ENCODE measurements at places on chromosomes 13 and 19. TPM values are rescaled to one million over a fixed set of nuclear protein-coding genes. Genes with fewer than 3 reads are reported as not detected.

COPE gene
- total RNA-seq = 179 TPM

DNA sequence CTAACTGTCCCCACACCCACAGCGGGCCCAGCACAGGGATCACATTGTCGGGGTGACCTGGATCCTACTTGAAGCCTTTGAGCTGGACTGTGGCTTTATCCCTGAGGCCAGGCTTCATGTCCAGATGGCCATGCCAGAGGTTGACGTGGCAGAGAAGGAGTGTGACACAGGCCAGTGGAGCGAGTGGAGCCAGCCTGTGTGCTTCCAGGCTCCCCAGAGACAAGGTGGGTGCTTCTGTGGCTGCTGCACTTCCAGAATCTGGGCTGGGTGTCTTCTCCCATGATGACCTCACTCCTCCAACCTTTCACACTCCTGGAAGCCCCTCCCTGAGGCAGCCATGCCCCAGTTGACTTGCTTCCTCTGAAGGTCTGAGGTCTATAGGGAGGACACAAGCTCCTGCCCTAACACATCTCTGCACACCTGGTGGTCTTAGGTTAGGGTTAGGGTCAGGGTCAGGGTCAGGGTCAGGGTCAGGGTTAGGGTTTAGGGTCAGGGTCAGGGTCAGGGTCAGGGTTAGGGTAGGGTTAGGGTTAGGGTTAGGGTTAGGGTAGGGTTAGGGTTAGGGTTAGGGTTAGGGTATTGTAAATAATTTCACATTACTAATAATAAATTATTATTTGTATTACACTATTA lies 13.1 kb upstream of the MZF1 start:
- DNase-seq = peak; percentile 55

- peak; percentile 67 for DNase-seq
Observed at GRCh38 chr13:102399791-102400674, 1.8 kb downstream of the FGF14 start.

GRCh38 chr19:14496029-14496833 lies at the start of gene GIPC1:
GIPC1 (minus strand) TSS chr19:14496127; CDS start chr19:14482976, 13,151 bp downstream.
- DNase-seq = peak; percentile 100

GRCh38 chr19:40466985-40467734 lies at the start of gene SPTBN4:
SPTBN4 (plus strand) TSS chr19:40467001; CDS start chr19:40472622, 5,621 bp downstream.
- peak; percentile 91 for DNase-seq

GRCh38 chr19:46159418-46160232 lies 11.6 kb downstream of the IGFL2 start:
- DNase-seq = no peak

GNG8 gene
- not detected for total RNA-seq

ZNF682 gene
- 5.9 TPM for total RNA-seq

CADM4 gene
- 1.2 TPM for total RNA-seq

DNA sequence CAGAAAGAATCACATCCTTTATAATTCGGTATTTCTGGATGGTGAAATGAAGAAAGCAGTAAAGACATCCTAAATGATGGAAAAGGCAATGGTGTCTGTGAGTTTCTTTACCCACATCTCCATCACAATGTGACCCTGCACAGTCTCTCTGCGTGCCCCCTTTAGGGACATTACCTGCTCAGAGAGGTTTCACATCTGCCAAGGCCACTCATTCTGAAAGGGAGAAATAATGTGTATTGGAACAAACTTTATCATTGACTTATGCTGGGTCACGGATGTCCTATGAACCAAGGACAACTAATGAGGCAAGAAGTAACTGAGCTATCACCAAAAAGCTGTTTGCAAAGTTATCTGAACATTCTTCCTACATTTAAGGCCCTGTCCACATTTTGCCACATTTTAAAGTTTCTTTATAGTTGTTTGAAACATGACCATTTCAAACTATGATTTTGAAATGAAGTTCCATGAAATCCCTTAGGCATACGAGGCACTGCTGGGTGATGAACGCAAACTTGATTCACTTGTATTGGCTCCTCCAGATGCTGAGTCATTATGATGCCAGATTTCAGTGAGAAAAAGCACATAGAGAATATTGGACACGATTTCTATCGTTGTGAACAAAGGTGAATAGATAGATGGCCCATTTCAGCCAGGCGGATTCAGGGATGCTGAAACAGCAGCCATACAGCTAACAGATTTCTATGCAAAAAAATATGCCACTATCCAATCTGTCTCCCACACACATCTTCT lies 63.5 kb upstream of the HMGB1 start:
- DNase-seq = no peak

Data from osteoblast (primary cell).